Nasal cavity respiratory epithelium epithelial cell of viscerocranial mucosa (primary cell): ENCODE measurements at places on chromosomes 11 and 22. TPM values are rescaled to one million over a fixed set of nuclear protein-coding genes. Genes with fewer than 3 reads are reported as not detected.

Gene PAMR1
- 7.2 and 11.9 TPM in 2 replicates for total RNA-seq

Gene SULT4A1
- under 0.01 and 0.50 TPM in 2 replicates for total RNA-seq

Gene CD3E
- 0.07 TPM in 1 of 2 replicates, not detected in the other for total RNA-seq

Gene CHEK2
- total RNA-seq: 6.2 and 9.5 TPM in 2 replicates

Gene APOBEC3A
- total RNA-seq: 0.64 and 5.8 TPM in 2 replicates

Gene FIBIN
- total RNA-seq: 16.7 and 24.2 TPM in 2 replicates
